Sciatic nerve (tissue), 2 donors: ENCODE measurements at places on chromosomes 7 and 10. TPM values are rescaled to one million over a fixed set of nuclear protein-coding genes. Genes with fewer than 3 reads are reported as not detected.

DNA sequence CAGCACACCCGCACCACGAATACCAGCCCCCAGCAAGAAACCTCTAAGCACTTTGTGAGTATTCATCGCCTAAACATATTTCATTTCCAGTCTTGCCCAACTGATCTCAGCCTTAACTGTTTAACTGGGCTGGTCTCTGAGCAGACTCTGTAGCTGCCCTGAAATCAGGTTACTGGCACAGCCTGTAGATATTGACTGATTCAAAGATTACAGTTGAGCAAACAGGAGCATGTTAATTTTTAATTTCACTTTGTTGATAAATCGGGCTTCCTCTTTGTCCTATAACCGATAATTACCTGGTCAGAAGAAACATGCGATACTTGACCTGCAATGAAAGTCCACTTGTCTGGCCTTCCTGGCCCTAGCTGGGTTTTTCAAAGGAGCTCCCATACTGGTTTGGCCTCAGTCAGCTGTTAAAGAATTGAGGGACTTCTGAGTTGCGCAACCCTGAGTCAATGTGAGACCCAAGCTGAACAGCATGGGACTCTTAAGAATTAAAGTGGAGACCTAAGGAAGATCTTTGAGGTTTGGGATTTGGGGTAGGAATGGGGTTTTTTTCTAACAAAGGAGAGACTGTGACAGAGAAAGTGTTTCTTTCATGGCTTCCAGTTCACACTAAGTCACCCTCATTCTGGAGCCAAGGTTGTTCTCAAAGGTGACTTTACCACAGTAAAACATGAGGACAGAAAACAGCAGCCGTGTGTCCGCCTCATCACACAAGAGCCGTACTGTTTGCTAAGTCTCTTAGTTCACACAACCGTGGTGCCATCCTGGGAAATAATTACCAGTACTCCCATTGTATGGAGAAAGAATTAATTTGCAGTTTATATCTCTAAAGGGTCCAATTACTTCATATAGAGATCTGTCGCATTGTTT lies 75.9 kb downstream of the PPP1R3C start:
- no peak for DNase-seq

DNA sequence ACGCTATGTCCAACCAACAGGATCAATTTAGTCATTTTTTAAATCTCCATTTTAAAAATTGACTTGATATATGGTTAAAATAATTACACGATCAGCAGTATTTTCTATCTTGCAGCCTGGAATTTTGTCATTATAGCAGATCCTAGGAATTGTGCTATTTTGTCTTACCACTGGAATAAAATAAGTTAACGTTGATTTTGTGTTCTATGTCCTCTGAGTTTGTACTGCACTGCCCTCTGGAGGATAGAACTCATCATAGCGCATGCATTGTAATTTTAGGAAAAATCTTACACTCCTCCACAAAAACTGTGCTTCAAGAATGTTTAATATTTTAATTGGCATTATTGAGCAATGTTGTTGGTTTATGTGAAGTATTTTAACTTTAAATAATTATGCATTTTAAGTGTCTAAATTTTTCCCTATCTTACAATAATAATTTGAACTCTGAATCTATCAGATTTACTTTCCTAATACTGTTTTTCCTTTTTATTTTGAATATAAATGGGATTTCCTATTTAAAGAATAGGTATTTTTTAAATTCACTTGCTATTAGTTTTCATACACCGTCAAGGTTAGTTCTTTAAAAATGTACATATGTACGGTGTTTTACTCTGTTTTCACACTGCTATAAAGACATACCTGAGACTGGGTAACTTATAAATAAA lies 220.1 kb downstream of the PPP1R3A start:
- DNase-seq = no peak

GRCh38 chr7:80481196-80481884 lies 30.5 kb downstream of the GNAT3 start:
- DNase-seq = no peak

- DNase-seq = no peak
These were observed 9.5 kb downstream of the C10orf53 start for GRCh38 chr10:49688920-49689319.

- no peak for DNase-seq
These were observed 35.0 kb downstream of the CNNM1 start for GRCh38 chr10:99364125-99364524.

GRCh38 chr10:124886195-124886594 lies 55.7 kb upstream of the ZRANB1 start:
- DNase-seq = peak; percentile 4

- no peak for DNase-seq
These were observed 79.5 kb downstream of the SLC13A1 start for GRCh38 chr7:123120286-123120685.

Gene LEP
- total RNA-seq = 7.2 TPM

Gene GNAT3
- total RNA-seq = not detected
